Caco-2 (cell line): ENCODE measurements at places on chromosomes 7 and 10.

- DNase-seq: no peak
These were observed 34.9 kb downstream of the PRKAR2B start for GRCh38 chr7:107079212-107079940.

DNA sequence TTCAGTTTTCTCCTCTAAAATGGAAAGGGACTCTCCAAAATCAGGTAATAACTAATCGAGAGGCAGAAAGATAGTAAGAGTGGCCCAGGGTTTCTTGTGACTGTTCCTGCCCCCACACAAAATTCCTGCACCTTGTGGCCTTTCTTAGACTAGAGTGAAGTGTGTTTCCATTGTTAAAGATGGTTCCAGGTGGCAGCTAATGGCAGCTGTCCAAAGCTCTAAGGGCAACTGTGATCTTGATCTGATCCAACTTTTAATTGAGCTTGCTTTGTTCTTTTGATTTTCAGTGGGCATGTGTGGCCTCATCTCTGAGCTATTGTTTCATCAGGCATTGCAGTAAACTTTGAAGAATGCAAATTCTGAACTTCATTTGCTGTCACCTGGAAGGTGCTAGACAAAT is 19.4 kb downstream of the ACSL5 start:
- no peak for DNase-seq

DNA sequence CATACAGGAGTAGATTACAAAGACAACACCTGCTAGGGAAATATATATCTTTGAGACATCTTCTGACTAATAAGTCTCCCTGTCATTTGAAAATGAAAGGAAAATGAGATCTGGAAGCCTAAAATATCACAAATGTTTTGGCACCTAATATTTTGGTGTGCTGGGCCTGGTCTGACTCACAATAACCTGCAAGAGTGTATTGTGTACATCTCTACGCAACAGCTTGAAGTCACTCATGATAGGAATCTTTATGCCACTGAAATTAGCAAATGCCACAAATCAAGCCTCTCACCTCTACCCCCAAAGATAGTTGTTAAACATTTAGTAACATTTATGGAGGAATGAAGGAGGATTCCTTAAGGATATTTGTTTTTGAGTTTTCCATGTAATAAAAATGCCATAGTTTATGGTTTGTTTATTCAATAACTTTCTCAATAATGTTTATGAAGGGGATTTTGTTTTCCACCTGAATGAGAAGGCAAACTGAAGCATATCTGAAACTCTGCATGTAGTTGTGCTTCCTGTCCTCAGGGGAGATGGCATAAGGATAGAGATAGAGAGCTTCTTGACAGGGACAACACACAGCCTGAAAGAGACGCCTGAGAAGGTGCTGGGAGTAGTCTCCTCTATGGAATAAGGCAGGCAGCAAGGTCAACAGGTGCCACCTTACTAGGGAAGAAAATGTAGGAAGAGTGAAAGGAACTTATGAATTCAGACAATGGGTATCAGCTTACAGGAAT is 197.4 kb downstream of the AHR start:
- peak; percentile 26 for DNase-seq

DNA sequence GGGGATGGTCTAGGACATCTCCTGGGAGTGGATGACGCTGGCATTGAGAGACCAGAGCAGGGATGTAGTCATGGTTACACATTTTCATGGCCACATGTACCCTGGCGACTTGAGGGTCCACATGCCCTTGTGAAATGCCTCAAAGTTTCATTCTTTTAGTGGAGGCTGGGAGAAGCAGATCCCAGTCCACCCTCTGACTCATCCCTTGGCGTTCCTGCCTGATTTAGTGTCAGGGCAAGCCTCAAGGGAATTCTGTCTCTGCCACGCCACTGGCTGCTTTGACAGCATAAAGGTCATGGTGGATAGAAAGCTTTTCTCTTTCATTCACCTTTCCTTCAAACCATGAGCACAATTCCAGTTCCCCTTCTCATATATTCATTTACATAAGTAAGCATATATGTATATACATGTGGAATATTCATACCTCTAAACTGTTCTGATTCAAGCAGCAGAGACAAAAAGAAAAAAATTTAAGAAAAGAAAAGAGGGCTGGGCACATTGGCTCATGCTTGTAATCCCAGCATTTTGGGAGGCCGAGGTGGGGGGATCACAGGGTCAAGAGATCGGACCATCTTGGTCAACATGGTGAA is 21.8 kb upstream of the KIF5B start:
- DNase-seq: no peak

GRCh38 chr10:87864496-87865059 is 1.2 kb downstream of the PTEN start:
- peak; percentile 11 for DNase-seq

DNA sequence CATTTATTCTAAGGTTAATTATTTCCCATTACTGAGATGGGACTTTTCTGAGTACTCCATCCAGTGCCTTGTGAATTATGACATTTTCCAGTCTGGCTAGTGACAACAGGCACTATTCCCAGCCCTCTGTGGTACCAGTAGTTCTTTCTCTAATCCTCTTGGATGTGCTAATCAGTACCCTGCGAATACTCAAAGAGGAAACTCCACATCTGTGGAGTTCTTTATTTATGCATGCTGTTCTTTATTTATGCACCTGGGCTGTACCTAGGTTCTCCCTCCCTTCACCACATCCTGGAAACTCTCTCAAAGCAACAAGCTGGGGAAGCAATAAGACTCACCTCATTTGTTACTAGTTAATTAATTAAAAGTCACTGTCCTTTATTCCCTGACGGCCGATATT is 83.5 kb downstream of the TSPAN12 start:
- DNase-seq: no peak

DNA sequence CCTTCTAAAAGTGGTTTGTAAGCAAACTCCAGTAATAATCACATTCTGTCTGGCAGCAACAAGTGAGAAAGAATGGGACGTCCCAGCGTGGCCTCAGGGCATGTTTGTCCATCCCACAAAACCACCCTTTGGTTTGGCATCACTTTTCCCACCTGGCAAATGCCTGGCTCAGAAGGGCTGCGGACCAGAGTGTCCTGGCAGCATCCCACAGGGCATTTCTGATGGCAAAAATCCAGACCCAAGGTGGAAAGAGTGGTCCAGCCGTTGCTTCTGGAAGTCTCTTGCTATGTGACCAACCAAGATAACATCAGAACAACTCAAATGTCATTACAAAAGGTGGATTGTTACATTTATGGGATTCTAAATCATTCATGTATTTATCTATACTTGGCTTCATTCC is 174.4 kb downstream of the CREB5 start:
- DNase-seq: no peak

DNA sequence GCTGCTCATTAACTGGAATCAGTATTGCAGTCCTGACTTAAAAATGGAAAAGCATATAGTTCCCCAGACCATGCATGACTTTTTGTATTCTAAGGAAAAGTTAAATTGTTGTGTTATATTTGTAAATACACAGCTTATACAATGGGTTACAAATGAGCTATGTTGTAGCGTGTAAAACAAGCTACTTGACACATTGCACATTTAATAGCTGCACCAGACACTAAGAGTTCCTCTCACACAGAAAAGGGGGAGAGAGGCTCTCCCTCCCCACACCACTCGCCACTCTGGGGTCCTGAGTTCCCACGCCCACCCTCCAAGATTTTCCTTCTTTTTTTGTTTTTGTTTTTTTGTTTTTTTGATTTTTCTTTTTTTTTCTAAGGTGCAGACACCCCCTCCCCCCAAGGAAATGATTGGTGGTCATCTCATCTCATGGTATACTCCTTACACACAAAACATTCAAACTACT is 6.3 kb downstream of the KLF6 start:
- DNase-seq: no peak
